Body of pancreas (tissue), 4 donors: ENCODE measurements at places on chromosomes 4 and X. TPM values are rescaled to one million over a fixed set of nuclear protein-coding genes. Genes with fewer than 3 reads are reported as not detected.
A peak's percentile ranks its signal among the peaks of the same experiment; 100 is the strongest.

SSX1 gene
- total RNA-seq = not detected

CT45A2 gene
- not detected for total RNA-seq

GRCh38 chrX:77450415-77450814 is 3.2 kb downstream of the FGF16 start:
- no peaks in the 10 kb centered on the region for H3K4me1 ChIP-seq
- H3K4me3 ChIP-seq = no peak overlapping the region
- no peaks in the 10 kb centered on the region for H3K27me3 ChIP-seq
- H3K27ac ChIP-seq = no peak overlapping the region
- DNase-seq = no peak

RS1 gene
- total RNA-seq = not detected

GRCh38 chrX:12843668-12844279 is 23.1 kb upstream of the TLR7 start:
- no peaks in the 10 kb centered on the region for H3K4me1 ChIP-seq
- DNase-seq = no peak
- H3K4me3 ChIP-seq = no peak overlapping the region
- H3K27ac ChIP-seq = no peak overlapping the region
- H3K36me3 ChIP-seq = no peaks in the 10 kb centered on the region
- no peaks in the 10 kb centered on the region for H3K27me3 ChIP-seq

XG gene
- not detected for total RNA-seq

- H3K36me3 ChIP-seq = no peaks in the 10 kb centered on the region
- no peak for DNase-seq
- no peak overlapping the region for H3K27ac ChIP-seq
These were observed 44.8 kb upstream of the PRSS12 start for GRCh38 chr4:118397623-118397979.

FAT1 gene
- 65.9 TPM for total RNA-seq

- no peak overlapping the region for H3K27ac ChIP-seq
- H3K4me3 ChIP-seq = no peak overlapping the region
These were observed 253.0 kb downstream of the PTTG2 start for GRCh38 chr4:38213083-38213805.

- H3K36me3 ChIP-seq = no peaks in the 10 kb centered on the region
- H3K27me3 ChIP-seq = no peaks in the 10 kb centered on the region
- no peaks in the 10 kb centered on the region for H3K4me1 ChIP-seq
- no peak overlapping the region for H3K27ac ChIP-seq
- no peak overlapping the region for H3K4me3 ChIP-seq
These were observed 466.2 kb downstream of the BCOR start for GRCh38 chrX:39631276-39632229.

SOX3 gene
- not detected for total RNA-seq

DNA sequence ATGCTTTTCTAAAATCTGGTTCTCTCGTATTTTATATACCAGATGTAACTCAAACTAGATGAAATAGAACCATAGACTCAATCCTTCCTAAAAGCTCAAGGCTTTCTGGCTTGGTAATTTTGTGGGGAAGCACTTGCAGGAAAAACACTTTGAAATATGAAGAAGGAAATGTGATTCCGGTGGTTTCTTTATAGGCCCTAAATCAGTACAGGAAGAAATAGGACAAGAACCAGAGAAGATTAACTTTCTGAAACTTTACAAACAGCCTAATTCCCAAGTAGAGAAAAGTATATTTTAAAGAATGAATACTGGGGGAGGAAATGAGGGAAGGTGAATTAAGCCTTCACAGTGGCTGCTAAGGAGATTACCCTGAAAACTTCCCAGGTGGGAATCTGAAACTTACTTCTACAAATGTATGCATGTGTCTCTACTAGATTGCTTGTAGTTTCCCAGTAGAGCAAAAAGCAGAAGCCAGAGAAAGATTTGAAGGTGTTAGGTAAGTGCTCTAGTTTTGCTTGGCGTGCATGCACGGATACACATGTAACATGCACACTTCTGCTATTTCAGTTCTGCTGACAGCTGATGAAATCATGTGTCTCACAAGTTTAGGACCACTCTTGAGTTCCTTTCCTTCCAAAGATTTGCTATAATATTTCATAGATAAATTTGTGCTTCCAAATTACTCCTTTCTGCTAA is 92.1 kb downstream of the AFF1 start:
- DNase-seq = no peak
- H3K36me3 ChIP-seq = no peaks in the 10 kb centered on the region
- H3K27ac ChIP-seq = peak overlapping the region; percentile 50
- no peak overlapping the region for H3K4me3 ChIP-seq
- no peaks in the 10 kb centered on the region for H3K27me3 ChIP-seq

DNA sequence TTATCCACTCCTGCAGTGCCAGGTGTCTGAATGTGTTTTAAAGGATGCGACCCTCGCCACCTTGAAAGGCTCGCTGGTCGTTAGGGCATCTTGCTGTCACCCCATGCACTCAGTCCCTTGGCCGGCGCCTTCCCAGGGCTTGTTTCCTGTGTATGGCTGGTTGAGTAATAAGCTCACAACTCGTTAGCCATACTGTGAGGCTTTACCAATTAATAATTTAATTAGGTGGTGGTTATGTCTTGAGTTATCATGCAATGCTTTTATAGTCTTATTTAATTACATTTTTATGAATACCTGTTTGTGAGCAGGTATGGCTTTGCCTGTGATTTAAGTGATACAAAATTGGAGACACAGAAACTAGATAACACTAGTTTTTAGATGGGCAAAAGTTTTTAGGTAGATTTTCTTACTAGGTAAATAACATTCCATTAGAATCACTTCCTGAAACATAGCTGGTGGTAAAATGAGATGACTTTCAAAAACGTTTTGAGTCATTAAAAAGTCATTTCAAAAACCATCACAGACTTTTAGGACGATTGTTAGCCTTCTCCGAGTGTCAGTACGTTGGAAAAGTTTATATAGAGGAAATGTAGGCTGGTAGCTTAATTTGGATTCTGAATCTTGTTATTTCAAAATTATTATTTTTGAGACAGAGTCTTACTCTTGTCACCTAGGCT is 18.2 kb downstream of the PTTG2 start:
- H3K4me3 ChIP-seq = no peak overlapping the region
- peaks cover 46% of the 10 kb centered on the region for H3K4me1 ChIP-seq
- peak; percentile 19 for DNase-seq
- peak overlapping the region; percentile 89 for H3K27ac ChIP-seq
